ENCODE measurements at places on chromosomes 13 and 19.

DNA sequence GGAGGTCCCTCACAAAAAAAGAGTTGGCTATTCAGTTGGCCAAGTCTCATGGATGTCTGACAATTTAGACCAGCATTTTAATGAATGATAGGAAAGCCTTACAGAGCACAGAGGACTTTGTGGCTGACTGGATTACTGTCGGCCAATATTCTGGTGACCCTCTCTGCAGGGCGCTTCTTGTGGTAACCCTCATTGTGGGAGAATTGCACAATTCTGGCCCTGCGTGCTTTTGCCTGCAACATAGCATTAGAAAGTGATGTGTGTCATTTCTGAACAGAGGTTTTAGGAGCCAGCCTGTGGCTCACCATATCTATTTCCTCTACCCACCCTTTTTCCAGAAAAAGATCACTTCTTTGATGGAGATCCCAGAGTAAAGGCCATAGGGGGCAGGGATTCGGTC lies 71.4 kb downstream of the EFNB2 start:
- DNase-seq: no peak

DNA sequence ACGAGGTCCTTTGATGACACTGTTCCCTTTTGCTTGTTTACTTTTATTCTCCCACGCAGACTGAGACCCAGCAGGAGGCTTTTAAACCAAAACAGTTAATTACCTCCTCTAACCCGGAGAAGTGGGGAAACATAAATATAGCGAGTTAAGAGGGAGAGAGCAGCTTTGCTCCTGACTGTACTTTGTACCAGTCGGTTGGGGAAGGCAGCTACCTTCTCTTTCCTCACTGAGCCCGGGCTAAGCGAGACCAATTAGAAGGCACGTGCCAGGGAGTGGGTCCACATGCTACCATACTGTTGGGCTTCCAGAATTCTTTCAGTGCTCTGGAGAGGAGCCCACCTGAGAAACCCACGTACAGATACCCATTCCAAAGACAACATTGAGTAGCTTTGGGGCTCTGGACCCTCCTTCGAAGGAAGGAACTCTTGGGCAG lies 124.2 kb downstream of the ZIC5 start:
- DNase-seq: no peak

DNA sequence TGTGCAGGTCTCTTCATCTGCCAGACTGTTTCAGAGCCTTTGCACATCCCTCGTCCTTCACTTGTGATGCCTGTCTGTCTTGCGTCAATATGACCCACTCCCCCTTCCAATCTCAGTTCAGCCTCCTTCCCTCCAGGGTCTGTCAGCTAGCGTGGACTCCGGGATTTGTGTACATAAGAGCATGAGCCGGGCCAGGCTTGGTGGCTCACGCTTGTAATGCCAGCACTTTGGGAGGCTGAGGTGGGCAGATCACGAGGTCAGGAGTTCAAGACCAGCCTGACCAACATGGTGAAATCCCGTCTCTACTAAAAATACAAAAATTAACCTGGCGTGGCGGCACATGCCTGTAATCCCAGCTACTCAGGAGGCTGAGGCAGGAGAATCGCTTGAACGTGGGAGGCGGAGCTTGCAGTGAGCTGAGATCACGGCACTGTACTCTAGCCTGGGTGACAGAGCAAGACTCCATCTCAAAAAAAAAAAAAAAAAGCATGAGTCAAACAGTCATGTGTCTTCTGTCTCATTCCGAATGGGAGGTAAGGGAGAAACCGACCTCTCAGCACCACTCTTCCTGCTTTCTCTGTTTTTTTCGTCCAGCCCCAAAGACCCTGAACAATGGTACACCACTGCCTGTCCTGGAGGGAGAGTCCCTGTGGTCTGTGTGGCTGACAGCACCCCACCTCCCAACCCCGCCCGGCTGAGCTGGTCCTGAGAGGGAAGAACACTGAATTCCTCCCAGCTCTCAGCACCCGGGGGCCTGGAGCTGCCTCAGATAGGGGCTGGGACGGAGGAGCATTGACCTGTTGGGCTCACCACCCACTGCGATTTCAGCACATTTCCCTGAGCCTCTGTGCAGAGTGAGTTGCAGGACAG lies 2.4 kb upstream of the SIGLEC9 start:
- no peak for DNase-seq

DNA sequence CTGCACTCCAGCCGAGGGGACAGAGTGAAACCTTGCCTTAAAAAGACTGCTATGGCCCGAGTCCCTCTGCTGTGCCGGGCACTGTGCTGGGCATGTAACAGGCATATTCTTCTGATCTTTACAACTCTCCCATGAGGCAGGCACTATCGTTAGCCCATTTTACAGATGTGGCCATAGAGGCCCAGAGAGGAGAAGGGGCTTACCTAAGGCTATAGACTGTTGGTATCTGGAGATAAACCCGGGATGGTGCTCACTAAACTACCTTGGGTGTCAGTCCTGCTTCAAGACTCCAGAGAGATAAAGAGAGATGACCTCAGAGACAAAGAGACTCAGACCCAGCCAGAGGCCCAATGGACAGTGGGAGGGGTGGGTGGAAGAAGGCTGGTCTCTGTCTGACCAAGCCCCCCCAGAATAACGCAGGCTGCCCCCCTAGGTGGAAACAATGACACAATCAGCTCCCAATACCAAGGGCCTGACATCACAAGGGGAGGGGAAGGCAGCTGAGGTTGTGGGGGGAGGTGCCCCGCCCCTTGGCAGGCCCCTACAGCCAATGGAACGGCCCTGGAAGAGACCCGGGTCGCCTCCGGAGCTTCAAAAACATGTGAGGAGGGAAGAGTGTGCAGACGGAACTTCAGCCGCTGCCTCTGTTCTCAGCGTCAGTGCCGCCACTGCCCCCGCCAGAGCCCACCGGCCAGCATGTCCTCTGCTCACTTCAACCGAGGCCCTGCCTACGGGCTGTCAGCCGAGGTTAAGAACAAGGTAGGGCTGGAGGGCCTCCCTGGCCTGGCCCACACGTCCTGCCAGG lies at the start of gene CNN1:
TSS of gene CNN1 (plus strand) at position 620 of the 805 bp plus-strand sequence. CDS start at position 697, 77 bp downstream.
- DNase-seq: no peak

- no peak for DNase-seq
Measured at GRCh38 chr19:55147545-55148251, 1.3 kb downstream of the TNNT1 start.

GRCh38 chr13:43390619-43391018 lies 367.2 kb downstream of the DNAJC15 start:
- no peak for DNase-seq

Data from hematopoietic multipotent progenitor cell treated with erythropoietin and hydrocortisone succinate and interleukin-3 and kit ligand, for 8 days (in vitro differentiated cells).